Progenitor cell of endocrine pancreas (in vitro differentiated cells): ENCODE measurements at places on chromosomes 1 and 21.

DNA sequence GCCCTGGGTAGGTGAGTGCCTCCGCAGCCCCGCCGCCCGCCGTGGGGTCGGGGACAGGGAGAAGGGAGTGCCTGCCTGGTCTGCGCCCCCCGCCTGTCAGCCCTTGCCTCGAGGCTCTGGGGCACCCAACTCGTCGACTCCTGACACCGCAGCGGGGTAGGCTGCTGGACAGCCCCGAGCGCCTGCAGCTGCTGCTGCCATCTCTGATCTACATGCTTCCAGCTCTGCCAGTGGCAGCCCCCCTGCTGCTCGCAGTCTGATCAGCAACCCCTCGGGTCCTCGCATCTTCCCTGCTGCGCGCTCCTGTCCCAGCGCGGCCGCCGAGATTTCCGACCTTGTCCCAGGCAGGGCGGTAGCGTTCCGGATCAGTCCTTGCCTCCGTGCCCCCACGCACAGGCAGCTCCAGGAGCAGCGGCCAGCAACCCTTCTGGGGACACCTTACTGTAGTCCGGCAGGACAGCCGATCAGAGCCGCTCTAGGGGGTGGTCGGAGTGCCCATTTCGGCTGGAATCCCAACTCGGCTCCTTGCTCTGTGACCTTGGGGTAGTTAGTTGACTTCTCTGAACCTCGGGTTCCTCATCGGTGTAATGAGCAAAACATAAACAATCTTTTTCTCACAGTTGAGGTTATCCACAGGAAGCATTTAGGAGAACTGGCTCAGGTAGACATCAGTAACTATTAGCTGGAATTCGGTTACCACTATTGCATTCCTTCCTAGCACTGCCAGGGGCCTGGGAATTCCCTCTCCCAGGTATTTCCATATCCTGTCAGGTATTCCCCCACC lies 540 bp downstream of the BCAN start:
- H3K36me3 ChIP-seq: no peaks in the 10 kb centered on the region
- peak overlapping the region; percentile 62 for H3K27ac ChIP-seq
- H3K27me3 ChIP-seq: peaks cover 88% of the 10 kb centered on the region
- H3K4me1 ChIP-seq: peaks cover 3% of the 10 kb centered on the region

- no peak overlapping the region for H3K4me3 ChIP-seq
- DNase-seq: no peak
- no peaks in the 10 kb centered on the region for H3K36me3 ChIP-seq
- no peak overlapping the region for H3K27ac ChIP-seq
- H3K27me3 ChIP-seq: no peaks in the 10 kb centered on the region
- H3K4me1 ChIP-seq: no peaks in the 10 kb centered on the region
Observed at GRCh38 chr1:222385262-222385661, 162.6 kb downstream of the HHIPL2 start.

DNA sequence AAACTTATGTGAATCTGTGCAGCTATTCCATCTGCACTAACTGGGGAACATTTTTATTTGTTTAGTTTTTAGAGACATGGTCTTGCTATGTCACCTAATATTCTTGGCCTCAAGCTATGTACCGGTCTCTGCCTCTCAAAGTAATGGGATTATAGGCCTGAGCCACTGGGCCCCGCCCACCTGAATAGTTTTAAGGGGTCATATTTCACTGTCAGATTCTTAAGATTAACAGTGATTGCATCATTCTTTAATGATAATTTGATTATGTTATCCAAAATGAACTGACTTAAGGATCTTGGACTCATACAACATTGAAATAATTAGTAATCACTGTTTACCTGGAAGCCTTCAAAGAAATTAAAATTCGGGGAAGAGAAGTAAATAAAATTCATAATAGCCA lies 12.6 kb upstream of the KLF18 start:
- H3K27ac ChIP-seq: no peak overlapping the region
- no peak for DNase-seq
- H3K4me3 ChIP-seq: no peak overlapping the region

- no peaks in the 10 kb centered on the region for H3K27me3 ChIP-seq
- H3K4me3 ChIP-seq: no peak overlapping the region
- no peak for DNase-seq
- no peak overlapping the region for H3K27ac ChIP-seq
- H3K36me3 ChIP-seq: no peaks in the 10 kb centered on the region
Observed at GRCh38 chr1:84971957-84972356, 25.0 kb downstream of the MCOLN2 start.

DNA sequence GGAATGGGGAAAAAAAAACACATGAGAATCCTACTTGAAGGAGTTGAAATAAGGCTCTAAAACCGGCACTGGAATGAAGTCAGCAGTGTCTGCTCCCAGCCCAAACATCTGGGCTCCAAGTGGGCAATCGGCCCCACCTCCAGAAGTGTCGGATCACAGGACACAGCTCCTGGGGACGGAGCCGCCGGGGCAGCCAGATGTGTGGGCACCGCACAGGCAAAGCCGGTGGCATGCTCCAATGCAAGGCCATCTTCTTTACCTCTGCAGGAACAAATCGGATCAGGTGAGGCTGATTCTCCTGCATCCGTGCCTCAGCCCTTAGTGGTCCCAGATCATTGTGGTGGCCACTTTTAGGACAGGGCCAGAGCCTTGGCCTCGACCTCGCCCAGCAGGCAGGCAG lies 156.7 kb downstream of the PRDM16 start:
- H3K27me3 ChIP-seq: no peaks in the 10 kb centered on the region
- peaks cover 55% of the 10 kb centered on the region for H3K4me1 ChIP-seq
- H3K4me3 ChIP-seq: no peak overlapping the region

DNA sequence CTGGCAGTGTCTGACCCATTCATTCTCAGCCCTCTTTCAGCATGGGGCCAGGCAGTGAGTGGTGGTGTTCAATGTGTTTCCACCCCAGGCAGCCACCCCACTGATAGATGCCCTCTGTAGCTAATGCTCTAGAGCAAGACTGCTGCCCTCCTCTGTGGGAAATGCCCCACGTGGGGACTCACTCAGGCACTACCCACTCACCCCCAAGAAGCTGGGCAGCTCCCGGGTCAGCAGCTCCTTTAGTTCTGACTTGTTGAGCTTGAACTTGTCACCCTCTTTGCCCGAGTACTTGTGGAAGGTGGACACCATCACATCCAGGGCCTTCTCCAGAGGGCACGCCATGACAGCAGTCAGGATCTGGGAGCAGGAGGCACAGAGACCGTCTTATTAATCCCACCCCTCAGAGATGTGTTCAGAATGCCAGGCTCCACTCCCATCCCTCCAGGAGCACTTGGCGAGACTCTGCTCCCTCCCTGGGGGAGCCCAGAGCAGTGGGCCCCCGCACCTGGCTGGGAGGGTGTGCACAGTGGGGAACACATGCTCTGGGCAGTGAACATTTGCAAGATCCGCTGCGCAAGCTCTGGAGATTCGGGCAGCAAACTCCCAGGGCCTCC lies 1.0 kb downstream of the S100A4 start:
- peaks cover 24% of the 10 kb centered on the region for H3K4me1 ChIP-seq
- peaks cover 3% of the 10 kb centered on the region for H3K27me3 ChIP-seq
- H3K36me3 ChIP-seq: no peaks in the 10 kb centered on the region
- peak overlapping the region; percentile 94 for H3K27ac ChIP-seq

- no peaks in the 10 kb centered on the region for H3K4me1 ChIP-seq
- H3K36me3 ChIP-seq: peaks cover 14% of the 10 kb centered on the region
- H3K4me3 ChIP-seq: no peak overlapping the region
- H3K27me3 ChIP-seq: no peaks in the 10 kb centered on the region
Observed at GRCh38 chr1:2372551-2373490, 18.5 kb downstream of the MORN1 start.

GRCh38 chr1:84763912-84764680 lies 73.8 kb upstream of the SSX2IP start:
- H3K36me3 ChIP-seq: no peaks in the 10 kb centered on the region
- no peak for DNase-seq
- no peak overlapping the region for H3K27ac ChIP-seq
- H3K4me3 ChIP-seq: no peak overlapping the region
- peaks cover 53% of the 10 kb centered on the region for H3K27me3 ChIP-seq
- peaks cover 8% of the 10 kb centered on the region for H3K4me1 ChIP-seq
